Cardiac muscle cell (in vitro differentiated cells and primary cell): ENCODE measurements at places on chromosomes 2 and 18. TPM values are rescaled to one million over a fixed set of nuclear protein-coding genes. Genes with fewer than 3 reads are reported as not detected.
A peak's percentile ranks its signal among the peaks of the same experiment; 100 is the strongest.

DNA sequence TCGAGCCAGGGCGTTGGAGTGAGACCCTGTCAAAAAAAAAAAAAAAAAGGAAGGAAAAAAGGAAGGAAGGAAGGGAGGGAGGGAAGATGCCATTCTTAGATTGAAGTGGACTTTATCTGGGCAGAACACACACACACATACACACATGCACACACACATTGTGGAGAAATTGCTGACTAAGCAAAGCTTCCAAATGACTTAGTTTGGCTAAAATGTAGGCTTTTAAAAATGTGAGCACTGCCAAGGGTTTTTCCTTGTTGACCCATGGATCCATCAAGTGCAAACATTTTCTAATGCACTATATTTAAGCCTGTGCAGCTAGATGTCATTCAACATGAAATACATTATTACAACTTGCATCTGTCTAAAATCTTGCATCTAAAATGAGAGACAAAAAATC is 564 bp upstream of the TTR start:
- peaks cover 6% of the 10 kb centered on the region for H3K4me1 ChIP-seq
- no peaks in the 10 kb centered on the region for H3K36me3 ChIP-seq
- H3K27me3 ChIP-seq: no peaks in the 10 kb centered on the region
- no peak for DNase-seq

DNA sequence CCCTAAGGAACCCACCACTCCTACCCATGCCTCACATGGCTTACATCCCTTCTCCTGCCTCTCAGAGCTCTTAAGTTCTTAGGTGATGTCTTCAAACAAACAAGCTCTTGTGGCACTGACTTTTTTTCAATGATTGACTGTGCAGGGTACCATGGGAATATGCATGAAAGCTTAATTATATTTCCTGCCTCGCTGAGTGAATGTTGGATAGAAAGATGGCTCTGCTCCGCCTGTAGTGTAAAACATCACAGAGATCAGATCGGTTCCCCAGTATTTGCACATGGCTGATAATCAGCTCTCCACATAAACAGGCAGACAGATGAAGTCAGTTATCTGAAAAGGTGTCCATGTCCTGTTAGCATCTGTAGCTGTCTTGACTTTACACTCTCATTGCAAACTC is 820.8 kb downstream of the TDRD15 start:
- H3K4me3 ChIP-seq: no peak overlapping the region
- no peak overlapping the region for H3K27ac ChIP-seq
- H3K27me3 ChIP-seq: no peaks in the 10 kb centered on the region
- H3K4me1 ChIP-seq: no peaks in the 10 kb centered on the region
- no peak for DNase-seq

DNA sequence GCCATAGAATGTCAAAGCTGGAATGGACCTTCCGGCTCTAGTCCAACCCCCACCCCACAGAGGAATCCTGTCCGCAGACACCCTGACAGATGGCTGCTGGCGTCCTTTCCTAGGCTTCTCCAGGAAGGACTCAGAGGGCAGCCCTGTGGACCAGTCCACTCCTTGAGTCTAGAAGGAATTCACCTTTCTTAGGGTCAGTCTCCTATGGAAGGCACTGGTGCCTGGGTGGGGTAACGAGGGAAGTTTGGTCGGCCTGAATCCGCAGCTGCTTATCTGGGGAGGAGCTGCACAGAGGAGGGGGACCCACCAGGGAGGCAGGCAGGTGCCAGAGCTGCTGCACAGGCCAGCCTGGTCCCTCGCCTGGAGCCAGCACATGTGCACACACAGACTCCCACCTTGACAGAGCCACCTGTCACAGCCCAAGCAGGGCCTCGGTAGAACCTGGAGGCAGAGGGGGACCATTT is 2.5 kb downstream of the DNMT3A start:
- no peaks in the 10 kb centered on the region for H3K36me3 ChIP-seq
- H3K4me1 ChIP-seq: peaks cover 15% of the 10 kb centered on the region
- DNase-seq: no peak
- H3K4me3 ChIP-seq: no peak overlapping the region
- H3K27ac ChIP-seq: no peak overlapping the region

NAT8 gene
- not detected in 2 replicates for total RNA-seq

DNA sequence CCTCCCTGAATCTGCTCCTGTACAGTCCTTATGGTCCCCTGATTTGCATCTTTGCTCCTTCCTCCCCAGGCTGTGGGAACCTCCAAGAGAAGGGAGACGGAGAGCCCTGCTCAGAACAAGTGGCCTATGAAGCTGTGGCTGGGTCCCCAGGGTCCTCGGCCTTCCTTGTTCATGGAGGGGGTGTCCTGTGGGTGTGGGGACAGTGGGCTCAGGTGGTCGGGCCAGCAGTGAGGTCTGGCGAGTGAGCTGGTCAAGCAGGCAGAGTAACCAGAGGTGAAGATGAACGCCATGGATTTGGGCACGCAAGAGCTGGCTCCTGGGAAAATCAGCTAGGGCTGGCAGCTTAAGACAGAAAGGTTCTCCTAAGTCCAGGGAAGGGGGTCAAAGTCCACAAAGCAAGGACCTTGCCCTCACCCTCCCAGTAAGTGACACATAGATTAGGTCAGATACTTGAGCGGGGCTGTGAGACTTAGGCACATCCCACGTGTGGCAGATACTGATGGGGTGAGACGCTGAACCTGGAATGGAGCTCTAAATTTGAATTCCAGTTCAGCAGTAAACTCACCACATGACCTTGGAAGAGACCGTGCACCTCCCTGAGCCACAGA is 24.8 kb downstream of the GNLY start:
- H3K4me1 ChIP-seq: peaks cover 11% of the 10 kb centered on the region
- no peak overlapping the region for H3K4me3 ChIP-seq
- no peaks in the 10 kb centered on the region for H3K36me3 ChIP-seq
- DNase-seq: no peak
- no peak overlapping the region for H3K27ac ChIP-seq
- H3K27me3 ChIP-seq: no peaks in the 10 kb centered on the region

- no peaks in the 10 kb centered on the region for H3K27me3 ChIP-seq
- DNase-seq: peak; percentile 69
- no peaks in the 10 kb centered on the region for H3K4me1 ChIP-seq
- H3K27ac ChIP-seq: no peak overlapping the region
- no peak overlapping the region for H3K4me3 ChIP-seq
Measured at GRCh38 chr2:177604271-177605065, 211.9 kb downstream of the AGPS start.

- no peaks in the 10 kb centered on the region for H3K4me1 ChIP-seq
- no peak overlapping the region for H3K4me3 ChIP-seq
- H3K27me3 ChIP-seq: no peaks in the 10 kb centered on the region
- H3K27ac ChIP-seq: no peak overlapping the region
Measured at GRCh38 chr2:112010751-112011150, 44.3 kb upstream of the TMEM87B start.

GRCh38 chr18:35431374-35431741 is 54.2 kb upstream of the ZNF396 start:
- H3K36me3 ChIP-seq: no peaks in the 10 kb centered on the region
- H3K27me3 ChIP-seq: no peaks in the 10 kb centered on the region
- no peak overlapping the region for H3K4me3 ChIP-seq

DNA sequence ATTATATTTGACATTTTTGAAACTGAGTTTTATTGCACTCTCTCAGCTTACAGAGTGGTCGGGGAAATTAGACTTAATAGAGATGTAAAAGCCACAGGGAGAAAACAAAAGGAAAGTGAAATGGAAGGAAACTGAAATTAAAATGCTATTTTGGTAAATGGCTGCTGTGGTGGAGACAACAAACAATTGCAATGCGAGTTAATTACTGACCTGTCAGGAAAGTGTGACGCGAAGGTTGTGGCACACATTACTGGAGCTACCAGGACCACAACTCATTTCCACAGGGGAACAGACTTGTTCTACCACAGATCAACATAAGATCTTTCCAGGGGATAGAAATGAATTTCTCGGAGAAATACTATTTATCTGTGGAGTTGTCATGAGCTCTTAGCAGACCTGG is 19.5 kb downstream of the ARHGAP15 start:
- no peaks in the 10 kb centered on the region for H3K36me3 ChIP-seq
- H3K4me1 ChIP-seq: no peaks in the 10 kb centered on the region
- H3K27ac ChIP-seq: no peak overlapping the region
- H3K27me3 ChIP-seq: no peaks in the 10 kb centered on the region

FAM168B gene
- total RNA-seq: 109 and 142 TPM in 2 replicates

CFAP221 gene
- 11.0 and 12.9 TPM in 2 replicates for total RNA-seq

AKAIN1 gene
- total RNA-seq: not detected in 2 replicates

STPG4 gene
- not detected in 2 replicates for total RNA-seq

- no peak overlapping the region for H3K4me3 ChIP-seq
- no peak overlapping the region for H3K27ac ChIP-seq
- no peaks in the 10 kb centered on the region for H3K36me3 ChIP-seq
- no peak for DNase-seq
Measured at GRCh38 chr2:123624816-123625215, 400.3 kb upstream of the CNTNAP5 start.

DNA sequence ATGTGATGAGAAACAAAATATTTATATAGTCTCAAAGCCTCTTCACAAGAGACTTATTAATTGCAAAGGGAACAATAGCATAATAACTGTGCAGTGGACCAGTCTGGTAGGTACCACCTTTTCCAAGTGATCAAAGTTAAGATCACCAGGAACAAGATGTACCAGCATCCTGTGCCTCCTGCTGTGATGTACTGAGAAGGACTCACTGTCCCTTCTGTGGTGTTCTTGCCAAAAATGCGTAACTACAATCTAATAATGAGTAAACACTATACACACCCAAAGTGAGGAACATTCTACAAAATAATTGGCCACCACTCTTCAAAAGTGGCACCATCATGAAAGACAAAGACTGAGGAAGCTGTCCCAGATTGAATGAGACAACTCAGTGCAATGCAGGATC is 14.5 kb downstream of the GNLY start:
- H3K27ac ChIP-seq: no peak overlapping the region
- peaks cover 8% of the 10 kb centered on the region for H3K27me3 ChIP-seq
- peaks cover 11% of the 10 kb centered on the region for H3K4me1 ChIP-seq
- H3K4me3 ChIP-seq: no peak overlapping the region
- DNase-seq: no peak

GRCh38 chr2:144944546-144945220 is 424.8 kb upstream of the ZEB2 start:
- H3K36me3 ChIP-seq: no peaks in the 10 kb centered on the region
- DNase-seq: no peak
- H3K27ac ChIP-seq: no peak overlapping the region

C2orf15 gene
- 2.3 and 2.4 TPM in 2 replicates for total RNA-seq

GRCh38 chr2:173978447-173978846 is 13.3 kb upstream of the SP3 start:
- no peaks in the 10 kb centered on the region for H3K27me3 ChIP-seq
- H3K4me3 ChIP-seq: no peak overlapping the region
- no peaks in the 10 kb centered on the region for H3K36me3 ChIP-seq
- DNase-seq: no peak
- H3K4me1 ChIP-seq: no peaks in the 10 kb centered on the region

GRCh38 chr18:23113576-23113975 is 21.7 kb upstream of the CABLES1 start:
- no peak overlapping the region for H3K27ac ChIP-seq
- peaks cover 13% of the 10 kb centered on the region for H3K4me1 ChIP-seq
- no peaks in the 10 kb centered on the region for H3K36me3 ChIP-seq
- H3K27me3 ChIP-seq: no peaks in the 10 kb centered on the region
- H3K4me3 ChIP-seq: no peak overlapping the region

GRCh38 chr2:16655445-16655837 is 10.2 kb downstream of the CYRIA start:
- DNase-seq: no peak
- H3K4me1 ChIP-seq: peaks cover 15% of the 10 kb centered on the region
- H3K27me3 ChIP-seq: no peaks in the 10 kb centered on the region
- H3K4me3 ChIP-seq: no peak overlapping the region
- no peak overlapping the region for H3K27ac ChIP-seq

GRCh38 chr2:177143444-177143843 is 69.2 kb upstream of the HNRNPA3 start:
- H3K4me3 ChIP-seq: no peak overlapping the region
- peaks cover 12% of the 10 kb centered on the region for H3K27me3 ChIP-seq
- peaks cover 8% of the 10 kb centered on the region for H3K4me1 ChIP-seq
- H3K27ac ChIP-seq: no peak overlapping the region
- H3K36me3 ChIP-seq: no peaks in the 10 kb centered on the region

CIB4 gene
- total RNA-seq: 0.49 TPM in 1 of 2 replicates, not detected in the other

DNA sequence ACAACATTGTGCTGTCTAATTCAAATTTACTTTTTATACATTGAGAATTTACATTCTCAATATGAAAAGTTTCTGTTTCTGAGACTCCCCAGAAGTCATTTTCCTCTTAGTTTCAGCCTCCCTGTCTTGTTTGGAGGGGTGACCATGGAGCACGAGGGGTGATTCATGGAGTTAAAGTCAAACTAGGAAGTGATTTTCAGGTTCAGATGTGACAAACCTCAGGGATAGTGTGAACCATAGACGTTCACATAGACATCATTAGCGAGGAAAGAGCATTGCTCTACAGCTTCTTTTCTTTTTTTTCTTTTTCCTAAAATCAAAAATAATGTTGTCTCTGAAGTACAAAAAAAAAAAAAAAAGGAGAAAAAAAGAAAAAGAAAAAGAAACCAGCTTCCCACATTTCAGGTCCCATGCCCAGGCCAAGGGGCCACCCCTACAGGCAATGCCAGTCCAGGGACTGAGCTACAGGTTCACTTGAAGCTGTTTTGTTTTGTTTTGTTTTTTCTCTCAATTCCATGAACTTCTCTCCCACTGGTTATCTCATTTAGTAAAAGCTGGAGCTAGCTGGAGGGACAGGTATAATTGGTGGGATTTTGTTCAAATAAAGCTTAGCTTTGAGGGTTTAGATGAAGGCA is 18.1 kb upstream of the LCLAT1 start:
- H3K27me3 ChIP-seq: no peaks in the 10 kb centered on the region
- no peak overlapping the region for H3K27ac ChIP-seq
- no peak for DNase-seq

TMEM37 gene
- total RNA-seq: 1.5 and 4.3 TPM in 2 replicates

DNAJC5G gene
- total RNA-seq: 3.6 and 14.1 TPM in 2 replicates

DNA sequence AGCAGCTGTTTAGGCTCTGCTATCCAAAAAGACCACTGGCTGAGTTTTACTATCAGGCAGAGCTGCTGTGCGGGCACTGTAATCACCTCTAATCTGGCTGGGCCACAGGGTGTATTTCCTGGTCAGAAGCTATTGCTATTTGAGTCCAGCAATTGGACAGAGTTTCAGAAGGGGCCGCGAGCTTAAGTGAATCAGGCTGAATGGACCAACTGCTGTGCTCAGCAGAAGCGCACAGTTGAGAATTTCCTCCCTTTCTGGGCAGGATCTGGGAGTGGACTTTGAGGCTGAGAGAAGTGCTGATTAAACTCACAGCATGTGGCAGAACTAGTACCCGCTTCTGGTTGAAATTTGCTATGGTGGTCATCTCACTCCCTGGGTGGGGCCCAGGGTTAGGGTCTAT is 251.8 kb downstream of the INSIG2 start:
- H3K36me3 ChIP-seq: no peaks in the 10 kb centered on the region
- H3K27me3 ChIP-seq: no peaks in the 10 kb centered on the region

DNA sequence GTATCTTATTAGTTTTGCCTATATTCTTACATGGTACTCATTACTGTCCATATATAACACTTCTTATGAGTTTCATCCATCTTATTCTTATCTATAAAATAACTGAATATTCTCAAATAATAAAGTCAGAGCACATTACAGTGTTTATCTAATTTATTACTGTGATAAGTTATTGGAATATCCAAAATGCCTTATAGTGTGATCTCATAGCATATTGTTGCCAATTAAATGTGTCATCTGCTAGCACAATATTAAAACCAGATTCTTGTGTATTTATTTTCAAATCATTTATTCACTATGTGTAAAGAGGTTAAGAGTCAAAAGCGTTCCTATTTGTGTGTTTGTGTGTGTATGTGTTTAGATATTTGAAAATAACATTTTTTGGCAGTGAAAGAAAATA is 151.9 kb downstream of the WDR7 start:
- no peak overlapping the region for H3K4me3 ChIP-seq
- no peak overlapping the region for H3K27ac ChIP-seq
- no peaks in the 10 kb centered on the region for H3K27me3 ChIP-seq
- DNase-seq: no peak
- H3K36me3 ChIP-seq: no peaks in the 10 kb centered on the region
